Activated CD4-positive, alpha-beta T cell treated with anti-CD3 and anti-CD28 coated beads for 24 hours (primary cell): ENCODE measurements at places on chromosomes 16 and 17.
A peak's percentile ranks its signal among the peaks of the same experiment; 100 is the strongest.

- no peak for DNase-seq
These were observed 30.0 kb downstream of the USP32 start for GRCh38 chr17:60361889-60362288.

DNA sequence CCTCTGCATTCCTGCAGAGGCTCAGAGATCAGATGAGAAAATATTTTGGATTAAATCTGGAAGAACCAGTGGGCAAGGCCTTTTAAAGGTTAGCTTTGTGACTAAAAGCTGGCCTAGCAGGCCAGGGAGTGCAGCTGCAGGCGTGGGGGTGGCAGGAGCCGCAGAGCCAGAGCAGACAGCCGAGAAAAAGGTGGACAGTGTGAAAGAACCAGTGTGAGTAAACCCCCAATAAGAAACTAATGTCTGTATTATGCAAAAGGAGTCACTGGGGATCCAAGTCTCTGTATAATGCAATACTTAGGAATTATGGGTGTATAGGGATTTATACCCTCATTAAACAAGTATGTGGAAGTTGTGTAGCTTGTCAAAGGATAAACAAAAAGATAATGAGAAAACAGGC is 21.4 kb upstream of the SPACA3 start:
- no peak for DNase-seq

DNA sequence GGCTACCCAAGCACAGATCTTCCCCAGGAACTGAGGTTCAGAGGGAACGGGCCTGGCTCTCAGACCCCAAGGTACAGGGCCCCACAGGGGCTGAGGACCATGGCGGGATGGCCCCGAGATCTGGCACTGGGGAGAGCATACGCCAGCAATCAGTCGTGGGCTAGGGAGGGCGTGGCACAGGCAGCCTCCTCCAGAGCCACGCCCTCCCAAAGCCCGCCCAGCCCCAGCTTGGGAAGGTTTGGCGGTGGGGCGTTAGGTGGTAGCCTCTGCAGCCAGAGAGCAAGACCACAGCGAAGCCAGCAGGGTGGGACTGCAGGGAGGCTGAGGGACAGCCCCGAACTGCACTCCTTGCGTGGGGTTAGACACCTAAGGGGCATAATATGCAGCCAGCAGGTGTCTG is 11.6 kb downstream of the WNT9B start:
- DNase-seq = no peak

GRCh38 chr16:50613281-50613963 is 65.2 kb downstream of the NKD1 start:
- no peak for DNase-seq

GRCh38 chr16:89139907-89140361 is 31.6 kb upstream of the CDH15 start:
- DNase-seq = no peak

- DNase-seq = no peak
These were observed 60.5 kb upstream of the MYOCD start for GRCh38 chr17:12605222-12605621.

DNA sequence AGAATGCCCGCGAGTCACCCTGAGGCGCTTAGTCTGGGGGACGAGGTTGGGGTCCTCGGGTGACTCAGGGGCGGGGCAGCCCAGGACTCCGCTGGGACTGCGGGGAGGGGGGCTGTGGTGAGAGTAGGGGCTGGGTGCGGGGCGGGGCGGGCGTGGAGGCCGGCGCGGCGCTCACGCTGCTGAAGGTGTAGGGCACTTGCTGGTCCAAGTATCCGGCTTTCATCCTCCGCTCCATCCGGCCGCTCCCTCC is 832 bp downstream of the ETV4 start:
- peak; percentile 15 for DNase-seq

DNA sequence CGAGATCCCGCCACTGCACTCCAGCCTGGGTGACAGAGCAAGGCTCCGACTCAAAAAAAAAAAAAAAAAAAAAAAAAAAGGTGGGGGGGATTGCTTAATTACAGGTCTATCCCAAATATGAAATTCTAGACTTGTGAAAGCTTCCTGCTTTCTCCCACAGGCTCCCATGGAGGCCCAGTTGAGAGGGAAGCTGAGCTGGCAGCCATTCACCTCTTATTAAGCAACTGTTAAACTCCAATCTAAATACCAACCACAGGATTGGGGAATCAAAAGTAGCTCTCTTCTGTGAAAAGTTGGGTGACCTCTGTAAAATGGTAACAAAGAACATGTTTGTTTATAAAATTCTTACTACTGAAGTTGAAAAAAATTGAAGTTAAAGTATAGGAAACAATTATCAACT is 45.8 kb upstream of the STAC2 start:
- no peak for DNase-seq

GRCh38 chr16:10622036-10622921 is 41.9 kb upstream of the EMP2 start:
- no peak for DNase-seq

DNA sequence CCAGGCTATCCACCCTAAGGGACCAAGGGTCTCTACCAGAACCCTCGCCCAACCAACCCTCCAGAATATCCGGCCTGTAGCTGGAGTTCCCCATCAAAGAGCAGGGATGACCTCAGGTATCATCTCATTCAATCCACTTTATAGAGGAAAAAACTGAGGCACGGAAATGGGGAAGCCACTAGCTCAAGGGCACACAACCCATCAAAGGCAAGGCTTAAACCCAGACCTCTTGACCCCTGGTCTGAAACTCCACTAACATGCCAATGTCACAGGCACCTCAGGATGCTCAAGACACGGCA is 1.6 kb downstream of the TBC1D10B start:
- DNase-seq = no peak

DNA sequence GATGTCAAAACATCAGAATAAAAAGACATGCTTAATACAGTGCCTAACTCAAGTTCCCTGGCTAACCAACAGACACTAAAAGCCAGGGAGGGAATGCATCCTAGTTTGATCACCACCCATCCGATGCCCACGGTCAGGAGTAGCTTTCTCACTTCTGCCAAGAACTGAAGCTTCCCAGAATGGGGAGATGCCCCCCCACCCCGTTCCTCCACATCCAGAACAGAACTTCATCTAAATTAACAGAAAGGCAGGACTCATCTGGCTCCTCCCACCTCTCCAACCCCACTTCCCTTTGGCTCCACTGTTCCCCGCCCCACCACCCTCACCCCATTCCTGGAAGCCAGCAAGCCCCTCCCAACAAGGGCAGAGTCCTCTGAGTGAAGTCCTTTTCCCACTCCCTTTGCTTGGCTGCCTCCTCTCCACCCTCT is 33.7 kb downstream of the GDE1 start:
- DNase-seq = no peak

- no peak for DNase-seq
These were observed 50.5 kb upstream of the CHMP6 start for GRCh38 chr17:80941171-80941570.

DNA sequence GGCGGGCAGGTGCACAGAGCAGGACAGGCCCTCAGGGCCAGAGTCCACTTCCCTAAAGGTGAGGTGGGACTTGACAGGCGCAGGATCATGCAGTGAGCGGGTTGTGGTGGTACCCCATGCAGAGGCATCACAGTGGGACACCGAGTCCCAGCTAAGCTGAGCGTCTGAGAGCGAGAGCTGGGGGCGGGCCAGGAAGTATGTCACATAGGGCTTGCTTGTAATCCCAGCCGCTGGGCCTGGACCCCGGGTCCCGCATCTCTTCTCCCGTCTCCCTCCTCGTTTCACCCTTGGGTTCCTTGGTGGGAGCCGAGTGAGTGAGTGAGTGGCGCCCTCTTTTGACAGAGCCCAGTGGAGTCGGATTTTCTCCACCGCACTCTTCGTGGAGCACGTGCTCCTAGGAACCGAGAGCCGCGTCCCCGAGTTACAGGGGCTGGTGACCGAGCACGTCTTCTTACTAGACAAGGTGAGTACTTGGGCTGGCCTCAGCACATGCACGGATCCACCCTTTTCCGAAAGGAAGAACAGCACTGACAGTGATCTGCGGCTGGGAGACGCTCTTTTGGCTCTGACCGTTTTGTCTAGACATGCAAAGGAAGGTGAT is 50.8 kb upstream of the ENDOV start:
- DNase-seq = no peak

GRCh38 chr16:1079341-1079740 is 6.8 kb downstream of the SSTR5 start:
- no peak for DNase-seq

DNA sequence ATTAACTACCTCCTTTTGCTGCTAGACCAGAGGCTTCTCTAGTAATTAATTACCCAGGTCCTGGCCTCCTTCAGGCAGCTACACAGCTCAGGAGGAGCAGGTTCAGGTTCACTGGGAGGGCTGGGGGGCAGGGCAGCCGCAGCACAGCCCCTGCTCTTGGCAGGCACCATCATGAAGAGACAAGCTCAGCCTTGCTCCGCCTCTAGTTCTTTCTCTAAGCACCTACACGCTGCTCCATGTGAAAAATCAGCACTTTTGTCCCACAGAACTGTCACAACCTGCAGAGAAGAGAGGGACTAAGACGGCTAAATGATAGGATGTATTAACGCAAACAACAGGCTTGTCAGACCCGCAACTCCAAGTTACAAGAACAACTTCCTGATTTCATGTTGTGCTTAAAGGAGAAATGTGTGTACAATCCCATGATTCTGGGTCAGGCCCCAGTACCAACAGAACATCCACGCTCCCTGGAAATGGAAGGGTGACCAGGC is 53.4 kb downstream of the GRB2 start:
- DNase-seq = no peak

DNA sequence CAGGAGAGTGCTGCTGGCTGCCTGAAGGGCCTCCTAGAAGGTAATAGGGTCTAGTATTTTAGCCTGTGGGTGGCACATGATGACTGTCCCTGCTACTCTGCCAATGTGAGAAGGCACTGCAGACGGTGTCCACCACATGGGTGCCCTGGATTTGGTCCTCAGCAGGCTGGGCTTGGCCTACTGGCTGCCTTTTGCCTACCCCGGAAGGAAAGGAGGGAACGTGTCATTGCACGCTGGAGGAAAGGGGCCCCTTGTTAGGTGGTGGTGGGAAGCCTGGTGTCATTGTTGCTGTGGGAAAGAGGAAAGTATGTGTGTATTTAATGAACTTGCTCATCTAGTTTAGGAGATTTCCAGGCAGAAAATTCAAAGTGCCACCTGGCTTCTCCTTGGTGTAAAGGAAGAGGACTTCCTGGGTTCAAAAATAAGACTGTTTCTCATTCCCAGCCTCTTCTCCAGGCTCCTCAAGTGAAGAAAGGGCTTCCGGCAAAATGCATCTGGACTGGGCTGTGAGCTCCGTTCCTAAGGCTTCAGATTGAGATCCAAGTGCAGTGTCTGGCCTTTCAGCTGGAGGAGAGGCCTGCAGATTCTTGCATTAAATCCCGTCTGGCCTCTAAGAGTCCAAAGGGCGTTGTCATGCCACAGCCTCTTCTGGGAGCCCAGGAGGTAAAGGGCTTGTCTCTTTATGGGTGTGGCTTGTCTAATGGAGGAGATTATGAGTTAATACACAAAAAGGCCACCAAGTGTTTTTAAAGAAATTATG is 55.1 kb downstream of the RPTOR start:
- DNase-seq = no peak

DNA sequence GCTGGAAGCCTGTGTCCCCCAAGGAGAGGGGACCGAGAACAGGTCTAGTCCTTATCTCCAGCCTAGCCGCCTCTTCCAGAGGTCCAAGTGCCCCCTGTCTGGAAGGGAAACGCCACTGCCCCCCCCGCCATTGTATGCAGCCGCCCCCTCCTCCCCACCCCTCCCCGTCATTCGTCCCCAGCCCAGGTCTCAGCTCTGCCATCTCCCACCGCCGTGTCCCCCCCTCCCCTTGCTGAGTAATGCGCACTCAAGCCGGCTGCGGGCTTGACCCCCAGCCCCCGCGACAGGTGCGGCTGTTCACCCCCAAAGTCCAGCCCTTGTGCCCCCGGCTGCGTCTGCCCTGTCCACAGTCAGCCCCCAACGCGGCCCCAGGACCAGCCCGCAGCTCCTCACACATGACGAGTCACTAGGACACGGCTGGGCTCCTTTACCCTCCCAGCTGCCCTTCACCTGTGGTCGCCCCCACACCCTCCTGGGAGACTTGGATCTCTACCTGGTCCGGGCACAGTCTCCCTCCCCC is 622 bp downstream of the GPRC5B start:
- no peak for DNase-seq

DNA sequence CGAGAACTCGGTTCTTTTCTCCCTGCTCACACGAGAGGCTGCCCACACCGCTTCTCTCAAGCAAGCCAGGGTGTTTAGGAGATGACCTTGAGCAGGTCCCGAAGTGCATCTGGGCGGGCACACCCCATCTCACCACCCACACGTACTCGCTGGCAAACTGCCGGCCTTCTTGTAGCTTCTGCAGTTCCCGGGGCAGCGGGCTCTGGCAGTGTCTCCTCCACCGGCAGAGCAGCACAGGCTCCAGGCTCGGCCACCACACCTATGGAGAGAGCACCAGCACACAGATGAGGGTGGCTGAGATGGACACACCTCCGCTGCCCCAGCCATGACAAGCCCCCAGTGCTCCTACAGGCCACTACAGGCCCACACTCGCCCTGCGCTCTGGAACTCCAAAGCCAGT is 23.5 kb downstream of the ZNF276 start:
- no peak for DNase-seq

GRCh38 chr17:41629316-41629715 is 4.9 kb upstream of the KRT17 start:
- no peak for DNase-seq

DNA sequence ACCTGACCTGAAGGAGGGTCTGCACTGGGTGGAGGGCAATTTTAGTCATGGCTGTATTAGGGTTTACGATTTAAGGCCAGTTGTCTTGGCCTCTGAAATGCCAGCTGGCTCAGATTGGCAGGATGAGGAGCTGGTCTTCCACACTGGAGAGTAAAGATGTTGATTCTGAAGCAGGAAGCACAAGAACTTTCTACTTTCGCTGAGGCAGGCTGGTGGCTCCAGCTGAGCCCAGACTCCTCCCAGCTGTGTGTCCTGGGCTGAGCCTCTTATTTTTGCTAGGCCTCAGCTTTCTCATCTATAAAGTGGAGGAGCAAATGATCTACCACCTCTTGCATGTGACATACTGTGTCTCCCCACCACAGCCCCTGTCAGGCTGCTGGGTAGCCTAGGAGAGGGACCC is 74.4 kb downstream of the MRM1 start:
- DNase-seq = no peak

DNA sequence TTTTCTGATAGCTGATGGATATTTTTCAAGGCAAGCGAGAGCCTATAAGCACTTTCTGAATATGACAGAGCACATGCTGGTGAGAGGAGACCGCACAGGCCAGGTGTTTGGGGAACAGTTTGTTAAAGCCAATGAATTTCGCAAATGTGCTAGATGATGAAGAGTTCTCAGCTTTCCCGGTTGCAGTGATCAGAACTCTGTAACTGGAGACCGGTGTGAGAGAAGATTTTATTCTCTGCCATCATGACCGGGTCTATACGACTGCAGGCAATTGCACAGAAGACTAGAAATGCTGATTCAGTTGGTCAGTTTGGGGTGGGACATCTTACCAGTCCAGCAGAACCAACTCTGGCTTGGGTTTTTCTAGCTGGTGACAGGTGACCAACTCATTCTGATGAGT is 25.4 kb downstream of the SMTNL2 start:
- DNase-seq = no peak
